Esophagus squamous epithelium (tissue), 5 donors: ENCODE measurements at places on chromosomes 11 and 22.

GRCh38 chr11:120807414-120808150, 216.3 kb upstream of the TBCEL start:
- no peak for DNase-seq

GRCh38 chr11:10201343-10201742, 92.7 kb downstream of the SBF2 start:
- DNase-seq, result no peak

- no peak for DNase-seq
Measured at GRCh38 chr22:27331526-27332281, 469.9 kb downstream of the MN1 start.

DNA sequence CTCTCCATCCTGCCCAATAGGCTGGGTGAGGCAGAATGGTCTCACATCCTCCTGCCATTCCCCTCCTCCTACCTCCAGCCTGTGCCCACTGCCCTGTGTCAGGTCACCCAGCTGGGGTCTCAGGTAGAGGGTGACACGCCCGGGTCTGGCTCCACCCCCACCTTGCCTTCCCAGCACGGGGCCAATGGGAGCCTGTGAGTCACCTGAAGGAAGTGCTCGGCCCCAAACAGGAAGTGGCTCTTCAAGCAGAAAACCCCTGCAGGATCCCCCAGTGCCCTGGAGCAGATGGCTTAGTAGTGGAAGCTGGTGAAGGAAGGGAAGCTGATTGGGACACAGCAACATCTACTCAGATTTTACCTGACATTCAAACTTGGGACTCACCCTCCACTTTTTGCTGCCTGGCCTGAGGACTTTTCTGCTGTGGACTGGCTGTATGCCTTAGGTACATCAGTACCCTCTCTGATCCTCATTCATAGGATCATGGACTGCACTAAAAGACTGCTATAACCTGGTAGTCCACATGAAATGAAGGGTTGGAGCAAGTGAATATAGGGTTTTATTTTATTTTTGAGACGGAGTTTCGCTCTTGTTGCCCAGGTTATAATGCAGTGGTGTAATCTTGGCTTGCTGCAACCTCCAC, 33.4 kb downstream of the GDPD5 start:
- DNase-seq, result no peak

GRCh38 chr11:299081-299891, at the start of gene IFITM5:
IFITM5 (minus strand) TSS chr11:299526; CDS start chr11:299490, 36 bp downstream.
- no peak for DNase-seq

DNA sequence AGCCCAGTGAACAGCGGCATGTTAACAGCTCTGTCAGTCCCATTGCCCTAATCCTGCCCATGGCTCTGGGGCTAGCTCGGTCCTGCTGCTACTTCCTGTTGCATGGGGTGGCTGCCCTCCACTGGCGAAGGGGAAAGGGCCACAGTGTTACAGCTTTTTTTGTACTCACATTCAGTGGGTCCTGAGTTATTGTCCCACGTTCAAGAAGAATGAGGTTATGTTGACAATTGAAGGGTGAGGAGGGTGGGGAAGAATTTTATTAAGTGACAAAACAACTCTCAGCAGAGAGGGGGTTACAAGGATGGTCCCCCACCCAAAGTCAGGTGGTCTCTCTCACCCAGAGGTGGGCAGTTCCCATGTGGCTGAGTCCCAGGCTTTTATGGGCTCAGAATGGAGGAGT, 17.7 kb upstream of the MS4A7 start:
- no peak for DNase-seq
